ENCODE measurements at places on chromosomes 16 and 17. TPM values are rescaled to one million over a fixed set of nuclear protein-coding genes. Genes with fewer than 3 reads are reported as not detected.

KAT8 gene
- total RNA-seq: 52.1 TPM

CES1 gene
- not detected for total RNA-seq

CHTF18 gene
- total RNA-seq: 120 TPM

CEP95 gene
- 61.9 TPM for total RNA-seq

C17orf113 gene
- total RNA-seq: 1.0 TPM

CCL5 gene
- total RNA-seq: not detected

PMFBP1 gene
- total RNA-seq: 1.6 TPM

Measured in H9 (cell line).